Mucosa of descending colon (tissue), 3 donors: ENCODE measurements at places on chromosomes 3 and 15. TPM values are rescaled to one million over a fixed set of nuclear protein-coding genes. Genes with fewer than 3 reads are reported as not detected.

ARPIN gene
- total RNA-seq, result 45.8 TPM

DNA sequence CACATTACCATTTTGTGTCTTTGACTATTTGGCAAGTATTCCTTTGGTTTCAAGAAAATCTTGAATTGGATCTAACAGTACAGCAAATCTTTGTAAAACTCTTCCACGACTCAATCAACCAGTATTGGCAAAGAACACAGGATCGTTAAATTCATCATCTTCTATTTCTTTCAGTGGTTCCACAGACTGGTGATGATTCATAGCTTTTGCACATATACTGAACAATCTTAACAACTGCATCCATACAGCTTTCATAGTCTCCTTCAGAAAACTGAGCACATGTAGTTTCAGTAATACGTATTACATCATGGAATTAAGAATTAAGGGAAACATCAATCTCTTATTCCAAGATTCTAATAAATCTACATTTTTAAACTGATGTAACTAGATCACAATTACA lies 91.6 kb upstream of the LIPC start:
- DNase-seq, result no peak

- no peak for DNase-seq
Observed at GRCh38 chr3:47086071-47086470, 77.8 kb downstream of the SETD2 start.

DNA sequence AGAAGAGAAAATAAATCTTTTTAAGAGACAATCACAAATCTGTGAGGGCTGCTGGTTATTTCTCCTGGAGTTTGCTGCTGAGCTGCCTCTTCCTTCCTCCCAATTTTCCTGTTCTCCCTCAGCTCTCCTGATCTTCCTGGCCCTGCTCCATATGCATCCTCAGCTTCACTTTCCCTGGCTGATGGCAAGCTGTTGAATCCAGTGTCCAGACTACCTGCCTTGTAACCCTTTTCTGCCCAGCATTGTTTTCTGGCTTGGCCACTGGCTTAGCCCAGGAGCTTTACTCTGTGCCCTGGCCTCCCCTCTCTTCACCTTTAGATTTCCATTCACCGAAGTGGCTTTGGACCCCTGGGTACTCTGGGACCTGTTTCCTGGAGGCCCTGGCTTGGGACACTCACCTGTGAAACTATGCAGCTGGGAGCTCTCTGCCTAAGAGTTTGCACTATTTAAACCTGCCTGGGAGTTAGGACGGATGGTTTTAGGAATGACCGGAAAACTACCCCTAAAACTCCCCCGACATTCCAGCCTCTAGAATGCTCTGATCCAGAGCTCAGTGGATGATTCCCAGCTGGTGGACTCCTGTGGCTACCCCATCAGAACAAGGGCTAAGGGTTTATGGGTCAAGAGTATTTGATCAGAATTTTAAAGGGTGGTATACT lies 90.0 kb downstream of the RBPMS2 start:
- DNase-seq, result no peak

- DNase-seq, result no peak
Observed at GRCh38 chr3:18428991-18429745, 4.0 kb upstream of the SATB1 start.

DNA sequence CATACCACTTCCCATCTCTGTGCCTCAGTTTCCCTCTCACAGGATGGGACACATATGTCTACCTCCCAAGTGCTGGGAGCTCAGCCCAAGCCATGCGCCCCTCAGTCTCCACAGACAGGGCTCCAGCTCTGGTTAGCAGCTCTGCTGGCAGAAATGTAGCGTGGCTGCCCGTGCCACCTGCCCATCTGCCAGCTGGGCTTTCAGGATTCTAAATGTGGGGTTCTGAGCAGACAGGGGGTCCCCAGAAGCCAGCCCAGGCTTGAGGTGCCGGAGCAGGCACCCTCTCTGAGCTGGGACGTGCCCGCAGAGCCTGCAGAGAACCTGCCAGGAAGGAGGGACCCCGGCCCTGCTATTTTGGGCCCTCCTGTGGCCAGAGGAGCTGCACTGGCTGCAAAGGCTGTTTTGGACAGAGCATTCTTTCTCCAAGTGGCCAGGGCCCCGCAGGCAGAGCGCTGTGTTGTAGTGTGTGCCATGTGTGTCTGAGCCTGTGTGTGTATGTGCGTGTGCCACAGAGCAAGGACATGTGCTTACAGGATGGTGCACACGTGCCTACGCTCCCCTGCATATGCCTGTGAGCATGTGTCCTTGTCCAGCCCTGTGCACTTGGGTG lies 31.7 kb downstream of the PSTPIP1 start:
- DNase-seq, result peak; percentile 26

DNA sequence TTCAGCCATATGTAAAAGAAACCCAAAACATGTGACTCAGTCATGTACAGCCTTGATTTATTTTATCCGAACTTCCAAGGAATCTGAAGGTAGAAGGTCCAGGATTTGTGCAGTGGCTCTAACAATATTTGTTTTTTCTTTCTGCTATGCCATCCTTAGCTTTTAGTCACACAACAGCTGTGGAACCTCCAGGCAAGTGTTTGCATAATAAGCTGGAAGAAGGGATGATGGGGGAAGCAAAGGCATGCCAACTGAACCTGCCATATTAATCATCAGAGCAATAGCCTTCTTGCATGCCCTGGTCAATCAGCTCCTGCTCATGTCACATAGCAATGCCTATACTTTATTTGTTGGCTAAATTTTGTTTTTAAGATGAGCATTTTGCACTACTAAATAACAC lies 444.7 kb upstream of the ARPP21 start:
- no peak for DNase-seq

GRCh38 chr15:61083788-61084134 lies 145.3 kb downstream of the RORA start:
- DNase-seq, result no peak

DNA sequence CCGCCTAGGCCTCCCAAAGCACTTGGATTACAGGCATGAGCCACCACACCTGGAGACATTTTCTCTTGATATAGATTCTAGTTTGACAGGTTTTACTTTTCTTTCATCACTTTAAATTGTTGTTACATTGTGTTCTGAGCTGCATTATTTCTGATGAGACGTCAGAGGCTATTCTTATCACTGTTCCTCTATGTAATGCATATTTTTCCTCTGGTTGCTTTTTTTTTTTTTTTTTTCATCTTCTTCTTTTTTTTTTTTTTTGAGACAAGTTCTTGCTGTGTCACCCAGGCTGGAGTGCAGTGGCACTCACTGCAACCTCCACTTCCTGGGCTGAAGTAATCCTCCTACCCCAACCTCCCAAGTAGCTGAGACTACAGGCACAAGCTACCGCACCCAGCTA lies 41.2 kb downstream of the TRA2B start:
- no peak for DNase-seq

DNA sequence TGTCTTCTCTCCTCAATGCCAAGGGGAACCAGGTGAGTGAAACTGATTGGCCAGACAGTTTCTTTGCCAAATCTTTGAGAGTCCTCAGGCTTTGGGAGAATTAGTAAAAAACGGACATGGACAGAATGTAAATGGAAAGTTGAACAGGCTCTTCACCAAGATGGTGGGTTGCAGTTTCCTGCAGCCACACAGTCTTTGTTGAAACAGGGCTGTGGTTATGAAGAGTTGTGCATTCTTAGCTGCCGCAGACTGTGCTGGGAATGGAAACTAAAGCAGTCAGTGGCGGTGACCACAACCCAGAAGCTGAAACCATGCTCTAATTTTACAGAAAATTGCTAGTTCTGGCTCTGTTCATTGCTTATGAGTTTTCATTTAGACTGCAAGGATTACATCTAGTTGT lies 42.1 kb upstream of the TASOR start:
- peak; percentile 33 for DNase-seq

DNA sequence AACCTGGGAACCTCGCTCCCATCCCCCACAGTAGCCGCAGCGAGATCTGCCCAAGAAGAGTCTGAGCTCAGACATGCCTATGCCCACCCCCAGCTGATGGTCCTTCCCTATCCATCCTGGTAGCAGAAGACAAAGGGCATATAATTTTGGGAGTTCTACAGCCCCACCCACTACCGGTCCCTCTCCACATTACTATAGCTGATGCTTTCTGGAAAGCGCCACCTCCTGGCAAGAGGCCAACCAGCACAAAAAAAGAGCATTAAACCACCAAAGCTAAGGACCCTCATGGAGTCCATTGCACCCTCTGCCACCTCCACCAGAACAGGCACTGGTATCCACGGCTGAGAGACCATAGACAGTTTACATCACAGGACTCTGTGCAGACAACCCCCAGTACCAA lies 168.4 kb downstream of the MEGF11 start:
- DNase-seq, result peak; percentile 14
